ENCODE measurements at places on chromosomes 4 and X.
A peak's percentile ranks its signal among the peaks of the same experiment; 100 is the strongest.

- DNase-seq, result no peak
Observed at GRCh38 chr4:90906239-90906638, 779.0 kb downstream of the CCSER1 start.

DNA sequence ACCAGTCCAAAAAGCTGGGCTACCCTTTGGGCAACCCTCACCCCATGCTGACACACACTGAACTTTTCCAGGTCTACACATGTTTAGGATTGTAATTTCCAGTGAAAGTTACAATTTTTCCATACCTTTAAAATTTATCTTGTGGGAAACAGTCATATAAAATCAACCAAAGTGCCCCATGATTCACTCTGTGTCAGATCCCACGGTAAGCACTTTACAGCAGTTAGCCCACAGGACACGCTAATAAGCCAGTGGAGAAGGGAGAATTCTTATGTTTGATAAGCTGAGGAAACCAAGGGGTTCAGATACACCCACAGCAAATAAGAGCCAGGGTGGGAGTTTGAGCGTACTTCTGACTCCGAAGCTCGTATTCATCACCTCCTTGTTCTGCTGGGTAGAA is 72.4 kb upstream of the TBL1X start:
- no peak for DNase-seq

GRCh38 chr4:63430105-63430504 is 979.1 kb downstream of the TECRL start:
- no peak for DNase-seq

DNA sequence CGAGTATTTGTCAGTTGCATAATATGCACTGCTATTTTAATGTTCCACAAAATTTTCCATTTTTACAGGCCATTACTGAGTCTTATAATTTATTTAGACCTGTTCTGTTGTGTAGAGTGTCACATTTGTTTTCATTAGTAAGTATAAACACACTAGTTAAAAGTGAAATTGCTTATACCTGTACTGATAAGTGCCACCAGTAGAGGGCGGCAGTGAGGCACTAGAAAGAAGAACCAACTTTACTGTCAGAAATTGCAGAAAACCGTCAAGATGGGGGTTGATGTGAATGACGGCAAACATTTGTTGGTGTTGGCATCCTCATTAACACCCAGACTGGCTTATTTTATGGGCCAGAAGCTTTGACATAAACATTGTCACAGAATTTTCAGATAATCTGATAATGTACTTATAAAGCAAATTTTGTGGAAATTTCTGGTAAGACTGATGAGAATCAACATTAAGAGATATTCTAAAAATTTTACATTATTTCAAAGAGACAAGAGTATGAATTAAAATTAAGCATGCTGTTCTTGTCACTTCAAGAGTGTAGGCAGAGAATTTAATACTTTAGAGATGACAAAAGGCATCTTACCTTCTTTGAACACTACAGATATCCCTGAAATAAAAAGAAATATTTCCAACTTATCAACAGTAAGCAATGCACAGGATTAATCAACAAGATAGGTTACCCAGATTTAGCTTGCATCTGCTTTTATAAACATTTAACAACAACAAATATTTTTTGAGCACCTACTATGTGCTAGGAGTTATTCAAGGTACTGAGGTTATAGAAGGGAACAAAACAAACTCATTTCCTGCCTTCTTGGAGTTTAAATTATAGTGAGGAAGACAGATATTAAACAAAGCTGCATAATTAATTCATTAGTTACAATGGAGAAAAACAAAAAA is 24.9 kb downstream of the ALPK1 start:
- peak; percentile 83 for DNase-seq

DNA sequence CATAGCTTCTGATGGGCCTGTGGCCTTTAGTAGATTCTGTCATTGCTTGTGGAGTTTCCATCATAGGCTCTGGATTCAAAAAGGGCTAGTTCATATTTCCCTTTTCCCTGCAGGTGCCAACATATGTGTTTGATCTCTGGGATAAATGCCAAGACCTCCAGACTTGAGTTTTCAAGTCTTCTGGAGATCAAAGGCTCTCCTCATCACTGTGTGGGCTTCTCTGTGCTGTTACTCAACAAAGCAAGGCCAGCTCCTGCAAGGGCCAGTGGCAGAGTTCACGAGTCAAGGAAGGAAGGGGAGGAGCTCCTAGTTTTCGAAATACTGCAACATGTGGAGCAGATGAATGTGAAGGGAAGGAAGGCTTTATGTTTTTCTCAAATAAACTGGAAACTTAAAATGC is 62.7 kb upstream of the SCML1 start:
- DNase-seq, result no peak

GRCh38 chrX:140713174-140713539 is 3.6 kb downstream of the LINC00632 start:
- DNase-seq, result peak; percentile 13

- no peak for DNase-seq
Observed at GRCh38 chr4:140693562-140693961, 62.6 kb downstream of the TBC1D9 start.

- peak; percentile 86 for DNase-seq
Observed at GRCh38 chrX:129777218-129778030, 2.3 kb upstream of the SASH3 start.

GRCh38 chr4:78772526-78773091 is 3.5 kb upstream of the BMP2K start:
- no peak for DNase-seq

- DNase-seq, result no peak
Observed at GRCh38 chr4:79272761-79273160, 53.1 kb downstream of the NAA11 start.

- DNase-seq, result no peak
Observed at GRCh38 chrX:30010471-30010870, 204.9 kb upstream of the MAGEB2 start.

GRCh38 chr4:23970201-23970850 is 80.5 kb upstream of the PPARGC1A start:
- DNase-seq, result no peak

- no peak for DNase-seq
Observed at GRCh38 chr4:13704761-13705160, 77.2 kb upstream of the BOD1L1 start.

DNA sequence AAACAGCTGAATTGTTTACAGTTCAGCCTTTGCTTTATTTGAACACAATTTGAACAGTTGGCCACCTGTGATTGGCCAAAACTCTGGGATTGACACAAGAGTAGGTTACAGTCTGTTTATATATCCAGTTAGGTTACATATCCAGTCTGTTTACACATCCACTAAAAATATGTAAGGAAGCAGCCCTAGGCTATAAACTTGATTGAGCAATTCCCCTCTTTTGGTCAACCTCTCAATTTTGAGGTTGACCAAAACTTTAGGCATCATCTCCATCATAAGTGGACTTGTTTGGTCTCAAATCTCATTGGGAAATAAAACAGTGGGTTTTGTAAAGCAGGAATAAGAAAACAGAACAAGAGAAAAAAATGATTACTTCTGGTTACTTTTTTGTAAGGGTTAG is 190.8 kb downstream of the SPATA18 start:
- DNase-seq, result no peak

GRCh38 chrX:39585808-39586207 is 511.9 kb downstream of the BCOR start:
- DNase-seq, result no peak

DNA sequence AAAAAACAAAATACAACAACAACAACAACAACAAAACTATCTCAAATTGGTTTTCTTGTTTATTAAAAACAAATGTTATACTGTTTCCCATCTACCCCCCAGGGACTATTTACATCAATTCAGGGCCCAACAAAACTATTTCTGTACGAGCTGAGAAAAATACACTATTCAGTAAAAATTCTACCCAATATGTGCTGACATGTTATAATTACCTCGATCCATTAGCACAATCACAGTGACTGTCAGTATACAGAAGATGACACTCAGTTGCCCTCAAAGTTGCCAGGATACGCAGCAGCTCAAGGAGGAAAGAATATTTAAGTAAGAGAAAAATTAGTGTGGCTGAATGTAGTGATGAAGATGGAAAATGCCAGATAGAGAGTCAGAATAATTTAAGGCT is 150.1 kb downstream of the COX18 start:
- DNase-seq, result no peak

GRCh38 chr4:80646061-80646460 is 310.5 kb downstream of the CFAP299 start:
- no peak for DNase-seq

GRCh38 chr4:108878806-108879205 is 116.0 kb upstream of the ETNPPL start:
- no peak for DNase-seq

DNA sequence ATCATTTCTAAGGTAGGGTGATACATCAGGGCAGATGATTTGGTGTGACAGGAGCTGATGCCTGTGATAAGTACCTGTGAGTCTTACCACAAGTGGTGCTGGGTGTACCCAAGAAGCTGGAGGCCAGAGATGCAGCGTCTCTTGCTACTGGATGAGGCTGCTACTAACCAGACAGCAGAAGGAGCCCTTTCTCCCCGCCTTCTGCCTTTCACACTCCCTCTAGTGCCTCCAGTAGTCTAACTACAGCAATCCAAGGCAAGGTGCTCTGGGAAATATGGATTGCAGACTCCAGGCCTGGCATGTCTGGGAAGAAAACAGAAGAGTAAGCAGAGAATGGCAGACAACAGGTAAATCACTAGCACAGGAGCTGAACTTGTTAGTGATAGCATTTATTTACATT is 470.8 kb downstream of the NKX6-1 start:
- DNase-seq, result no peak

DNA sequence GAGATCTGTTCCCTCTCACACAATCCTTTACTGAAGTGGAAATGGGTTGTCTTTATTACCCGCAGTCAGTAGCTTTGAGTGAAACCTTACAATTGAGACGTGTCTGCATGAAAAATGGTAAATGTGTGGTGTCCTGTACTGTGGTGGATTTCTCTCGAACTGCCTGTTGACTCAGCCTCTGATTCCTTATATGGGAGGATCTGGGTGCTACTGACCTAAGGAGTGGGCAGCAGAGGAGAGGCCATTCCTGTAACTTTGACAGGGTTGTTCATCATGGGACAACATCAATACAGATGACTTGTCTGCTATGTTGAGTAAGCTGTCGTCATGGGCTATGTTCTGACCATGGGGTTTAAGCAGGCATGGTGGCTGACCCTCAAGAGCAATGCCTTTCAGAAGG is 159.6 kb upstream of the WDR1 start:
- DNase-seq, result no peak

DNA sequence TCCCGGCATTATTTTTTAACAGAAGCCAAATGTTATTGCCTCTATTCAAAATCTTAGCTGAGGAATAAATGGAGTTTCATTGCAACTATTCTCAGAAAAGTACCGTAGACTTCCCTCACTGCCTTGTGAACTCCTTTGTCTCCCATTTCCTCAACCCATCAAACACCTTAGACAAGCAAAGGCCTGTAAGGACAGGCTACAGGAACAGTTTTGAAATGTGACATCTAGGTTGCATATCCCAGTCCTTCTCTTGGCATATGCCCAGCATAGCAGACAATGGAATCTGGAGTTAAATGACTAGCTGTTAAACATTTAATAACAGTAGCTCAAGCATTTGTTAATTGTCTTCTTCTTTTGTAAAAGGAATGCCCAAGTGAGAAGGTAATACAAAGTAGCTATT is 1371.7 kb downstream of the STIM2 start:
- no peak for DNase-seq

DNA sequence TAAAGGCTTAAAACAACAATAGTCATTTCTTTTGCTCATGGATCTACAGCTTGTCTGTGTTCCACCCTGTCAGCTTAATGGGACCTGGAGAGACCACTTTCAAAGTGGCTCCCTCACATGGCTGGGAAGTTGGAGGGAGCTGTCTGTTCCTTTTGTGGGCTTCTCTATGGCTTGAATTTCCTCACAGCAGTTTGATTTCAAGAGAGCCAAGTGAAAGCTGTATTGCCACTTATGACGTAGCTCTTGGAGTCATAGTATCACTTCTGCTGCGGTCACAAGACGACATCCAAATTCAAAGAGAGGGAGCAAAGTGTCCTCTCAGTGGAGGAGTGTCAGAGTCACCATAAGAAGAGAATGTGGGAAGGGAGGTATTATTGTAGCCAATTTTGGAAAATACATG is 22.7 kb upstream of the ACSL1 start:
- peak; percentile 67 for DNase-seq

DNA sequence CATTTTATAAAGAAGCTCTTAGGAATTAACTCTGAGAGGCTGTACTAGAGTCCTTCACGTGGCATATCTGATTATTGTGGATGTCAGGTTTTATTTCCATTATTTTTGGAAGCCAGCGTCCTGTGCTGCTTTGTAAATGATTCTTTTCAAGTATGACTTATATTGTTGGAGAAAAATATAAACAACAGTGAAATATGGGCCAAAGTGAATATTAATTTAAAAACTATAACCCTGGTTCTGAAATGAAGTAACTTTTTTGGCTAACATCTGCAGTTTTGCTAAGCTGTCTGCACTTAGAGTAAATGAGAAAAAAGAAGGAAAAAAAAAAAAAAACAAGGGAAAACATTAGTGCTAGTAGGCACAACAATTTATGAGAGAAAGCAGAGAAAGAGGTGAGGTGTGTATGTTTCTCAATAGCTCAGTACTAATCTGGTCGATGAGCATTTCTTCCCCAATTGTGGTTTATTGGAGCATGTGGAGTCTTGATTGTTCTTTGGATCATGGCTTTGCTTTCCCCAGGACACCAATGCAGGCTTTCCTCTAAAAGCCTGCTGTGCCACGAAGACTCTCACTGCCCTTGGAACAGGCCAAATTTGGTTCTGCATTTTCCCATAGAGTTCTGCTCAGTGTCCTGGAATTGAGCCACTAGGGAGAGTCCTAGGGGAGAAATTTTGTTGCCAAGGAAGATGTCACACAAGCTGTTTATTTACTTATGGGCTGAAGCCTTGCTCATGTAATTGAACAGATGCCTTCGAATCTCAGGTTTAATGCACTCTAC is 273.3 kb downstream of the DKK2 start:
- DNase-seq, result no peak

GRCh38 chrX:56762707-56763555 is 33.9 kb downstream of the NBDY start:
- DNase-seq, result no peak

DNA sequence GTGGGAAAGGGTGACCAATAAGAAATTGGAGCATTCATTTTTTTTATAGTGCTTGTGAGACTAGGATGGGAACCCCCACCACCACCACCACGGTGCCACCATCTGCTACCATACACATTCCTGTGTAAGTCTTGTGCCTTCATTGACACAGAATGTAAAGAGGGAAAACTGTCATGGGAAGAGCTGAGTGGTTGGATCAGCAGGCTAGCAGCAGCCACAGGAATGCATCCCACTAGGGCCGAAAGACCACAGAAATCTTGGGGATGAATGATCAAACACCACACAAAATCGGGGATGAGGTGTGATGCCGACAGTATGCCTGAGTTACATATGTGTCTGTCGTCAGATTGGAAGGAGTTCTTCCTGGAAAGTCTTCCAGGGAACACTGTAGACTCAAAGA is 69.2 kb downstream of the SRPX start:
- no peak for DNase-seq

- peak; percentile 45 for DNase-seq
Observed at GRCh38 chr4:113760094-113760794, 1.3 kb downstream of the CAMK2D start.

DNA sequence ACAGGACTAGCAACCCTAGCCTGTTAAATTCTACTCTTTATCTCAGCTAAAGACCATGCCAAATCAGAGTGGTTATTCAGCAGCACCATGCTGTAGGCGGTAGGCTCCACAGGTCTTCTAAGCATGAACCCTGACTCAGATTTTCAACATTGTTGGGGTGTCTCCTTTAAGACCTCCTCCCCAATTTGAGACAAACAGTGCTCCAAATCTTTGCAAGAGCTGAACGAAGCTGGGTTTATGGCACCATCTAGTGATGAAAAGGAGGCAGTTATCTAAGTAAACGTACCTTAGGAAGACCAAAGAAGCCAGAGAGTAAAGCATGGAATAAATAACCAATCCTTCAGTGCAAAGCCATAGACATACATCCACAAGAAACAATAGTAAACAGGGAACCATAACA is 334.5 kb upstream of the SLC7A11 start:
- peak; percentile 7 for DNase-seq
